ENCODE measurements at places on chromosomes 3 and 15. TPM values are rescaled to one million over a fixed set of nuclear protein-coding genes. Genes with fewer than 3 reads are reported as not detected.
A peak's percentile ranks its signal among the peaks of the same experiment; 100 is the strongest.

GRCh38 chr15:41489641-41490040 is 4.0 kb upstream of the ITPKA start:
- DNase-seq = no peak

Gene NOX5
- total RNA-seq = 0.13 TPM

Gene SLCO2A1
- 15.9 TPM for total RNA-seq

DNA sequence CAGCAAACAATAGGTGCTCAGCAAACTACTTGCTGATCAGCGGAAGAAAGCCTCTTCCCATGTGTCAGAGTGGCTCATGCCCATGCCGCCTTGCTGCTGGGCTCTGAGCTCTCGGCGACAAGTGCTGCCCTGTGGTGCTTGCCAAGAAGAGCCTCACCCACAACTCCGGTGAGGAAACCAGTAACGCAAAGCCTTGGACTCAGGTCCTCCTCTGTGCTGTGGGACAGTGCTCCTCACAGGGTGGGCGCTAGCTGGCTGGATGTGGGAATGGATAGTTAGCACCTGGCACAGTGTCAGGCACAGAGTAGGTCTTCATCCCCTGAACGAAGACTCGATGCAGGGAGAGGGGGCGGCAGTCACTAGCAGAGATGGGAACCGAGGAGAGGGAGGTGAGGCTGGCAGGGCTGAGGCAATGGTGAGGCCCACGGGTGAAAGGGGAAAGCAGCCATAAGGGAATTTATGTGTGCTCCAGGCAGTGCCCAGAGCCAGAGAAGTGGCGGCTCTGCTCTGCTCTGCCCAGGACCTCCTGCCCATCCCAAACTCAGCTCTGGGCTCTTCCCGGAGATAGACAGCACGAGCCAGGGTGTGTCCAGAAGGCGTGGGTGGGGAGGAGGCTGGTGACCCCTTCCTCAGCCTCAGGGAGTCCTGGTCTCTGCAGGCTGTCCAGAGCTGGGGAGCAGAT is 55.7 kb downstream of the IQSEC1 start:
- no peak for DNase-seq

Gene SRGAP3
- total RNA-seq = 17.0 TPM

GRCh38 chr15:26023691-26024090 is 160.6 kb upstream of the ATP10A start:
- DNase-seq = no peak

GRCh38 chr15:83200162-83200561 is 7.5 kb downstream of the HDGFL3 start:
- no peak for DNase-seq

DNA sequence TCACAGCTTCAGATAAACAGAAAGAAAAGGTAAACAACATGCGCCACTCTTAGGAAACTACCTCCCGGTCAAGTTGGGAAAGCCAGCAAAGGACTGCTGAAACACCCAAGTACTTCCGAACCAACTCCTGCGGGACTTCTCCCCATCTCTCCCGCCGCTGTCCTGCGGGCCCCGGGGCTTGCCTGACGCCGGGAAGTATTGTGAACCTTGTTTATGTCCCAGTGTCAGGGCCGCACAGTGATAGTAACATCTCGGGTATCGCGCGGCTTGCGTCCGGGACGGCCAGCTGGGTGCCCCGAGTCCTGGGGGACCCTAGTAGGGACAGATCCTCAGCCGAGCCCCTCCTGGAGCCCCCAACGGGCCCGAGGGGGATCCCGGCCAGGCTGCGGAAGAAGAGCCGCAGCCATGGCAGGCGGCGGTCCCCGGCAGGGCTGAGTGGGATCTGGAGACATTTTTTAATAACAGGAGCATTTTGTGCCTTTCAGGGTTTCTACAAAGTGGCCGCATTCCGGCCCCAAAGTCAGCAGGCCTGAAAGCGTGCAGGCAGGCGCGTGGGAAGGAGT is 756 bp downstream of the CLPX start:
- DNase-seq = peak; percentile 61

Gene FBXW12
- total RNA-seq = not detected

- no peak for DNase-seq
Observed at GRCh38 chr15:52463638-52464037, 65.0 kb downstream of the MYO5A start.

GRCh38 chr3:145817870-145818483 is 343.0 kb downstream of the PLOD2 start:
- DNase-seq = no peak

DNA sequence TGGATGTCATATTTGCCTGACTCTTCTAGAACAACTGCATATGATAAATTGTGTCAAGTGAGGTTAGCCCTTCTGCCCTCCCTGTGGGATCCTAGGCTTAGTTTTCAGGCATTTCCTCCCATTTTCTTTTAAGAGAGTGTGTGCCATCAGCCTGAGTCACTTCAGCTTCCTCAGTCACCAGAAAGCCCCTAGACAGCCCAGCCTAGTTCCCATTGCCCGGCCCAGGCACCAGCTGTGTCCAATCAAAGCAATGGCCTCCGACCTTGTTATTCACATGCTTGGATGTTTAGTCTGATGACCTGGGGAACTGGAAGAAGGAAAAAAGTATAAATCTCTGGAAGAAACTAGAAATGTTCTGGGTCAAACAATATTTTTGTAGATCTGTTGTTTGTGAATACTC is 221.9 kb upstream of the LRIG1 start:
- DNase-seq = no peak

- no peak for DNase-seq
Observed at GRCh38 chr3:99901200-99901926, 83.7 kb downstream of the CMSS1 start.

GRCh38 chr15:59436774-59437141 is 1.2 kb upstream of the FAM81A start:
- no peak for DNase-seq

Gene HRG
- not detected for total RNA-seq

GRCh38 chr3:194999491-194999890 is 271.5 kb downstream of the XXYLT1 start:
- no peak for DNase-seq

Gene CFAP91
- not detected for total RNA-seq

Gene CLDN1
- not detected for total RNA-seq

DNA sequence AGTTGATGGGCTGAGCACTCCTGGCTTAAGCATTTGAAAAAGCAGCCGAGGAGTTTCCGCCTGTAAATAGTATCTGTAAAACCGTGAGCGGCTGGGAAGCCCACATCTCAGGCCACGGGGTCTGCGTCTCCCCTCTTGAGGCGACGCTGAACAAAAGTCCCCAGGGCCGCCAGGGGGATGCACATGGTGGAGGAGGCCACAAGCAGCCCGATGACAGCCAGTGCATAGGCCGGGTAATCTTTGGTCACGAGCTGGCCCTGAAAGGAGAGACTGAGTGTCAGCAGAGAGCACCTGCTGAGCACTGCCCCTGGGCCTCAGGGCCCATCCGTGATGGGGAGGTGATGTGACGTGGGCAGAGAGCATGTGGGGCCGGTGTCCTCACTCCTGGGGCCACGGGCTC is 37.5 kb downstream of the SLC6A20 start:
- DNase-seq = no peak

Gene CXCR6
- 2.5 TPM for total RNA-seq

- DNase-seq = no peak
Observed at GRCh38 chr15:94587113-94587512, 355.8 kb downstream of the MCTP2 start.

Gene FAM174B
- 14.0 TPM for total RNA-seq

GRCh38 chr15:58447271-58448010 is 15.7 kb downstream of the LIPC start:
- no peak for DNase-seq

- DNase-seq = no peak
Observed at GRCh38 chr3:50587806-50588758, 18.8 kb downstream of the HEMK1 start.
